Hematopoietic multipotent progenitor cell treated with erythropoietin and hydrocortisone succinate and interleukin-3 and kit ligand, for 17 days (in vitro differentiated cells): ENCODE measurements at places on chromosomes 13 and 19.

DNA sequence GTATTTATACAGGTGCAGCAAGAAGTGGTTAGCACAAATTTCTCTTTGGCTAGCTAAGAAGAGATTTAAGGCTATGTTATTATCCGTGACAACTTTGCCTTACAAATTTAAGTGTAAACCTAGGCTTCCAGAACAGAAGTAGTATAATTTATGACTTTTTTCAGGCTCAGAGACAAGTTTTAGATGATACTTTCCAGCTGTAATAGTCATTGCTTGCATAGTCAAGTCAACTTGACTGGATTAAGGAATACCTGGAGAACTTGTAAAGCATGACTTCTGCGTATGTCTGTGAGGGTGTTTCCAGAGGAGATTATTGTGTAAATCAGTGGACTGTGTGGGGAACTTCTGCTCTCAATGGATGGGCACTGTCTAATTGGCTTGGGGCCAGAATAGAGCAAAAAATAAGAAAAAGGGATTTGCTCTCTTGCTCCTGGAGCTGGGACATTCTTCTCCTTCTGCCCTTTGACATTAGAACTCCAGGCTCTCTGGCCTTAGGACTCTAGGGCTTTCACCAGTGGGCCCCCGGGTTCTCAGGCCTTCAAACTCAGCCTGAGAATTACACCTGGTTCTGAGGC lies 33.0 kb downstream of the CYSLTR2 start:
- no peak for DNase-seq

DNA sequence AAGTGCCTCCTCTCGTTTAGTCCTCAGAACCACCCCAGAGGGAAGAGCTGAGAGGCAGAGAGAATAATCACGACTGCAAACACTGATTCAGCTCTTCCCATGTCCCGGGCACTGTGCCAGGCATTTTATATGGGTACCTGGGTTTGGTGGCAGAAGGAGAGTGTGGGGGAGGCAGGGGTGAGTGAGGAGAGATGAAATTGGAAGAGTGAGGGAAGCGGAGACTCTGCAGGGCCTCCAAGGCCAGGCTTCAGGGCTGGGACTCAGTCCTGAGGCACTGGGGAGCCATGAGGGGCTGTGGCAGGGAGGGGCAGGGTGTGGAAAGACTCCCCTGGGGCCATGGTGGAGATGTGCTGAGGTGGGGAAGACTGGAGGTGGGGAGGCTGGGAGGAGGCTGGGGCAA lies 8.7 kb downstream of the SYNGR4 start:
- DNase-seq: no peak

DNA sequence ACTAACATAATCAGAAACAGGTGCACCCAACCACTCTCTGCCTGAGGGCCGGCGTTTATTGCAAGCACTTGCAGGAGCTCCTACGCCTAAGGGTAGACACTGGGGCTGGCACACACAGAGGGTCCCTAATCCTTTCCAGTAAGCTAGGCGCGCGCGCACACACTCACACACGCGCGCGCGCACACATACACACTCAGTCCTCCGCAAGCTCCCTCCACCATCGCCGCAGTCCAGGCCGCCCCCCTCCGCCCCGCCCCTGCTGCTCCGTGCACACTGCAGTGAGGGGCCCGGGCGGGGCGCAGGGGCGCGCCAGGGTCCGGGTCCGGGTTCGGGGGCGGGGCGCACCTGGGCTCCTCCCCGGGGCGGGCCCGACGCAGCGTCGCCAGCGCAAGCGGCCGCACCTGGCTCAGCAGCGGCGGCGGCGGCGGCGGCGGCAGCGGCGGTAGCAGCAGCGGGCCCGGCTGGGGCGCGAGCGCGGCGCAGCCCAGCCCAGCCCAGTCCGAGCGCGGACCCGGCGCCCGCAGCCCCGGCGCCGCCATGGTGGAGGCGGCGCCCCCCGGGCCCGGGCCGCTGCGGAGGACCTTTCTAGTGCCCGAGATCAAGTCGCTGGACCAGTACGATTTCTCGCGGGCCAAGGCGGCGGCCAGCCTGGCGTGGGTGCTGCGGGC lies at the start of gene CAMSAP3:
Gene CAMSAP3 (plus strand): TSS at position 398 of the 668 bp plus-strand sequence. CDS start 140 bp downstream, at position 538.
- no peak for DNase-seq

GRCh38 chr19:45469945-45470761 lies 2.4 kb downstream of the FOSB start:
- DNase-seq: no peak

- no peak for DNase-seq
These were observed 22.5 kb downstream of the DOT1L start for GRCh38 chr19:2186071-2186846.

- no peak for DNase-seq
These were observed 23.3 kb upstream of the BCL3 start for GRCh38 chr19:44725251-44725650.

DNA sequence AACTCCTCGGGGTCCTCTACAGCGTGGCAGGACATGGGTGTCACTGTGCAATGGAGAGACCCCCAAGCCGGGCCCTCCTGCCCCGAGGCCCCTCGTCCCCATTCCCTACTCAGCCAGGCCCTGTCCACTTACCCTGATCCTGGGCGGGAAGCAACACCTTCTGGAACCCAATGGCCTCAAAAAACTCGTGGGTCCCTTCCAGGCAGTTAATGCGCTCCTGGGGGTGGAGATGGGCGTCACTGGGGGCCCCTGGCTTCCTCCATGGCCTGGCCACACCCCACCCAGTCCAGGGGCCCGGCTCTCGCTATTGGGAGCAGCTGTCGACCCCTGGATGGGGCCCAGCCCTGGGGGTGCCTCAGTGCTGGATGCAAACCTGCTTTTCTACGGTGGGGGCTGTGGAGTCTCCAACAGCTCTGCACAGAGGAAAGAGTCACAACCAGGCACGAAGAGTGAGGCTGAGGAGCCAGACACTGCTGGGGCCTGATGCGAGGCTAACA lies 10.8 kb downstream of the UBXN6 start:
- no peak for DNase-seq

- DNase-seq: no peak
These were observed 5.8 kb downstream of the SLC39A3 start for GRCh38 chr19:2733930-2734588.

GRCh38 chr13:39129213-39129612 lies 91.0 kb downstream of the NHLRC3 start:
- DNase-seq: no peak

DNA sequence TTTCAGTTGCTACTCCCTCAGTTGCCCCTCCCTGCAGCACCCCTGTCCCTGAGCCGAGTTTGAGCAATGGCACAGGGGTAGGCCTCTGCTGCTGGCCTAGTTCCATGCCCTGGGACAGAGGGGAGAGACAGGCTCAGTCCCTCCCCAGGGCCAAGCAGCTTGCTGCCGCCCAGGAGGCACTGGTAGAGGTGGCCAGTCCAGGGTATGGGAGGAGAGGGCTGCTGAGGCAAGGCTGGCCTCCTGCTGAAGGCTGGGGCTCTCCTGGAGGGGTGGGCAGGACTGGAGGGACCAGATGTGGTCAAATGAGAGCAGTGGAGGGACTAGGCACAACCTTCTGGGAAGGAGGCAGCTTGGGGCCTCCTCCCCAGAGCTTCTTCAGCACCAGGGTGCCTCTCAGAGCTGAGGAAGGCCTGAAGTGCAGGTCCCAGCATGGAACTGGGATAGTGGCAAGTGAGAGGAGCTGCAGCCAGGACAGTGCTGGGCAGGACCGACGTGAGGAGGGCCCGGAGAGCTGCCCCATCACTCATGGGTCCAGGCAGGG lies 29.8 kb upstream of the VSTM2B start:
- no peak for DNase-seq

DNA sequence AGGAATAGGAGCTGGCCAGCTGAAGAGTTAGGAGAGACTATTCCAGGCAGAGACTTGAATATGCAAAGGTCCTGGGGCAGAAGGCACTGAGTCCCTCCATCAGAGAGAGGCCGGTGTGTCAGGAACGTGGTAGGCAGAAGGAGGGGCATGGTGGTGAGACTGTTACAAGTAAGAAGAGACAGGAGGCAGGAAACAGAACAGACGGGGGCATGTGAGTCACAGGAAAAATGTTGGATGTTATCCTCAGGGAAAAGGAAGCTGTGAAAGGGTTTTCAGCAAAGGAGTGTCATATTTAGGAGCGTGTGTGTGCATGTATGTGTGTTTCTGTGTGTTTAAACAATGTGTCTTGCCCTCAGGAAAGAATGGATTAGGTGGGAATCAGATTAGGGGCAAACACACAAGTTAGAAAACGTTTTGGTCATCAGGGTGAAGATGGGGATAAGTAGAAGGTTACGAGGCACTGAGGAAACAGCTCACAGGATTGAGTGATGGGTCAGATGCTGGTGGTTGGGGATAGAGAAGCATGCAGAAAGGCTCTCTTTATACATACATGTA lies 1.1 kb downstream of the EDDM13 start:
- DNase-seq: no peak

GRCh38 chr19:18379803-18380747 lies 5.9 kb upstream of the GDF15 start:
- peak; percentile 84 for DNase-seq

GRCh38 chr13:37173214-37173613 lies 67.8 kb upstream of the CSNK1A1L start:
- no peak for DNase-seq

- no peak for DNase-seq
These were observed 48.0 kb downstream of the NFIX start for GRCh38 chr19:13043285-13043684.

DNA sequence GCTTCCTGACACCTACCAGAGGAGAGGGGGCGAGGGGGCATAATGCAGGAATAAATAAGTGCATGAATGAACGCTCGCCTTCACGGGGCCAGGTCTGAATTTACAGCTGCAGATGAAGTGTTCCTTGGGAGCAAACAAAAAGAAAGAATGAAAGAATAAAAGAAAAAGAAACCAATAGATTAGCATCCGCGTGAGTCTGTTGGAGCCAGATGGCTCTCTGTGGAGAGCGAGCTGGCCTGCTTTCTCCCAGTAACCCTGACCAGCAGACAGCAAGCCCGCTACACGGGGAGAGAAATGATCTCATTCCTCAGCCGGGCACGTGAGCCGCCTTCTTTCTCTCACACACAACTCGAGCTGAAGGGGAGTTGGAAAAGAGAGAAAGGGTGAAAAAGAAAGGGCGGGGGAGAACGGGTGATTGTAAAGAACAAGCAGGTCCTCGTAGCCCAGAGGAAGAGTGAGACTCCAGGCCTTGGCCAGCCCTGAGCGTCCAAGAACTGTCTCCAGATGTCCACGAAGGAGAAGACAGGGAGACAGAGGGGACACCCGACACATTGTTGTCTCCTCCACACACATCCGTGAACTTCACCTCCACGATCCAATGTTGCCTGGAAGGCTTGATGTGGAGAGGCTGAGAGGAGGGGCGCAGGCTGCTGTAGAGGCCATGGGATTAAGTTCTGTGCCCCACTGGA lies 81.4 kb downstream of the RNASEH2B start:
- no peak for DNase-seq

DNA sequence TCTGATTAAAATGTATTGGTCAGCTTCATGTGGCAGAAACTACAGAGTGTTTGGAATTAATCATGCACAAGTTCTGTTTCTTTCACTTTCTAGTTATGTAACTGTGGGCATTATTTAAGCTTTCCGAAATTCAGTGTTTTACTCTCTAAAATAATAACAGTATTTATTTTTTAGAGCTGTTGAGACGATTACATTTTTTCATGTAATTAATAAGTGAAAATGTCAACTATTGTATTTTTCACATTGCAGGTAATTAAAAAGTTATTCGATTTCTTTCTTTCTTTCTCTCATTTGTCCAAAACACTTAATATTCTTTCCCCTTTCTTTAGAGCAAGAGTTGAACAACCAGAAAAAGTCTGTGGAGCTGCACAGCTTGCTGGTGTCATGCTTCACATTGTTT lies 559.4 kb upstream of the PCDH20 start:
- no peak for DNase-seq

- DNase-seq: no peak
These were observed 11.2 kb downstream of the GADD45B start for GRCh38 chr19:2487090-2487489.

GRCh38 chr19:35612224-35612558 lies 344 bp upstream of the HAUS5 start:
- DNase-seq: no peak

DNA sequence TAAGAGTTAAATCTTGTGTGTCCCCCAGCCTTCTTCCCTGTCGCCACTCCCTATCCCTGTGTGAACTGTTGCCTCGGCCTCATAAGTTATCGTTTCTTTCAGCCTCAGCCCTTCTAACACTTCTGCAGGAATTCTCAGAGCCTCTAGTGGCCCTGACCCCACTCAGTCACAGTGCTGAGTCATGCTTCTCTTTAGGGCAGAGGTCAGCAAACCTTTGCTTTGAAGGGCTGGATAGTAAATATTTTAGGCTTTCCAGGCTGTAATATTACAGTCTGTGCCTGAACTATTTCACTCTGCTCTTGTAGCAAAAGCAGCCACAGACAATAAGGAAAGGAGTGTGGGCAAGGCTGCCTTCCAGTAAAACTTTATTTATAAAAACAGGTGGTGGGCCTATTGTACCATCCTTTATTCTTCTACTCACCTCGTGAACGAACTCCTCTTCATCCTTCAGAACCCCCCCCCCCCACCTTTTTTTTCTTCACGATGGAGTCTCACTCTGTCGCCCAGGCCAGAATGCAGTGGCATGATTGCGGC lies 22.1 kb downstream of the MYO9B start:
- DNase-seq: peak; percentile 10

- DNase-seq: no peak
These were observed 10.1 kb upstream of the ZNF835 start for GRCh38 chr19:56681702-56682101.

DNA sequence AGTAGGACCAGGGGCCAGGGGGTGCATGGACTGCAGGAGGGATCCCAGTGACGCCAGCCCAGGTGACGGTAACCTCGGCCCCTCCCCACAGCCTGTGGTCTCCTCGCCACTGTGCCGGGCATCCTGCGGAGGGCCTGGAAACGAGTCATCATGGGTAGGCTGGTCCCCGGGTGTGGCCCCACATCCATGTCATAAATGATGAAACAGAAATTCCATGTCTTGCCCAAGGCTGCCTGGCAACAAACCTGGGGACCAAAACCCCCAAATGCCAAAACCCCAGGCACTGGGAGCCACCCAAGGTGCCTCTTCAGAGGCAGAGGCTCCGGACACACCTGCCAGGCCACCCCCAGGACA lies 20.9 kb downstream of the MAP2K2 start:
- DNase-seq: no peak

DNA sequence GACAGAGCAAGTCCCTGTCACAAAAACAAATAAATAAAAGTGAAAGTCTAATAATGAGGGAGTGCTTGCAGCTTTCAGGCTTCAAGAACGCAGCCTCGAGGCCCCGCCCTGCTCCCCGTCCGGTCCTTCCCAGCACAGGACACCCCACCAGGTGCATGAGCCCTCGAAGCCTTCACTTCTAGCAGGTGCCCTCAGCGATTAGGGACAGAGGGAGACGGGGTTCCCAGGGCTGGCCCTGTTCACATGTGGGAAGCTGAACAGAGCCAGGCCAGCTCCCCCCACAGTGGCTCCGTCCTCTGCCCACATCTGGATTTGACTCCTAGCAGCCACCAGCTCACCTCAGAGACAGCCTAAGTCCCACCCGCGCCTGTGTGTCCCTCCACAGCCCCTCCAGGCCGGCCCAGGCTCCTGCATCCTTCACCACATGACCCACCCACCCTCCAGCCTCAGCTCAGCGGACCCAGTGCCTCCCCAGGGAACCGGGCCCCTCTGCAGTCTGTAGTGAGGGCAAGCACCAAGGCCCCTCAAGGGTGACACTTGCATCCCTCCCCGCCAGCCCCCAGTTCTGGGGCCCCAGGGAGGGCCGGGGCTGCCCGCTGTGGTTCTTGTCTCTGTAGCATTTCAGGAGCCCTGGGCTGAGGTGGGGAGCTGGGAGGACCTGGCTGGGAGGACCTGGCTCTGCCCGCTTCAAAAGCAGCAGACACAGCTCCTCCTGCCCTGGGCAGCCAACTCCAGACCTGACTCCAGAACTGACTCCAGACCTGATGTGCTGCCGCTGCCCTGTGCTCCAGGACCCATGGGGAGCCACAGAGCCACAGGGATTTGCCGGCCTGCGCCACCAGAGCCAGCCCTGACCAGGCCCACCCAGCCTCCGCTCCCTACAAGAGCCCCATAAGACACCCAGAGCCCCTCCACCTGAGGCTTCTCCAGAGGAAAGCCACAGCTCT lies 27.2 kb downstream of the GPX4 start:
- no peak for DNase-seq
